ENCODE measurements at places on chromosomes 16 and 17. TPM values are rescaled to one million over a fixed set of nuclear protein-coding genes. Genes with fewer than 3 reads are reported as not detected.

Gene HAS3
- 0.28 TPM for total RNA-seq

Gene ASPHD1
- 0.50 TPM for total RNA-seq

Gene SLC16A11
- 3.3 TPM for total RNA-seq

Gene SYT17
- total RNA-seq = 0.97 TPM

Gene TRIM37
- total RNA-seq = 18.0 TPM

Gene JPT1
- 11.7 TPM for total RNA-seq

Gene ZP2
- total RNA-seq = not detected

GRCh38 chr16:180681-181564, 664 bp downstream of the HBQ1 start:
- peak; percentile 89 for DNase-seq

DNA sequence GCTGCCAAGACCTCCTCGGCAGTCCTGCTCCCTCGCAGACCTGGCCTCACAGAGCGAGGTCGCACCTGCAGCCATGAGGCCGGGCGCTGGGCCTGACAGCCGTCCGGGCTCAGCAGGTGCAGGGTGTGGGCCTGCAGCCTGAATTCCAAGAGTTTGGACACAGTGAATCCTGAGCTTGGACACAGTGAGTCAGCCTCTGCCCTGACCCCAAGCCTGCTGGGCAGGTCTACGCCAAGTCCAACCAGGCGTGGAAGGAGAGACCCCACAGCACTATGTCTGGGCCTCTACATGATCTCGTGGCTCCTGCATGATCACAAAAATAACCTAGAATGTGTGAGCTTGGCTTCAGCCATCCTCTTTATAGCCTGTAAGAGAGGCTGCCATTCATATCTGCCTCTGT, 121.0 kb downstream of the C16orf95 start:
- DNase-seq = no peak

GRCh38 chr16:70703041-70703834, 17.4 kb upstream of the MTSS2 start:
- DNase-seq = peak; percentile 89

DNA sequence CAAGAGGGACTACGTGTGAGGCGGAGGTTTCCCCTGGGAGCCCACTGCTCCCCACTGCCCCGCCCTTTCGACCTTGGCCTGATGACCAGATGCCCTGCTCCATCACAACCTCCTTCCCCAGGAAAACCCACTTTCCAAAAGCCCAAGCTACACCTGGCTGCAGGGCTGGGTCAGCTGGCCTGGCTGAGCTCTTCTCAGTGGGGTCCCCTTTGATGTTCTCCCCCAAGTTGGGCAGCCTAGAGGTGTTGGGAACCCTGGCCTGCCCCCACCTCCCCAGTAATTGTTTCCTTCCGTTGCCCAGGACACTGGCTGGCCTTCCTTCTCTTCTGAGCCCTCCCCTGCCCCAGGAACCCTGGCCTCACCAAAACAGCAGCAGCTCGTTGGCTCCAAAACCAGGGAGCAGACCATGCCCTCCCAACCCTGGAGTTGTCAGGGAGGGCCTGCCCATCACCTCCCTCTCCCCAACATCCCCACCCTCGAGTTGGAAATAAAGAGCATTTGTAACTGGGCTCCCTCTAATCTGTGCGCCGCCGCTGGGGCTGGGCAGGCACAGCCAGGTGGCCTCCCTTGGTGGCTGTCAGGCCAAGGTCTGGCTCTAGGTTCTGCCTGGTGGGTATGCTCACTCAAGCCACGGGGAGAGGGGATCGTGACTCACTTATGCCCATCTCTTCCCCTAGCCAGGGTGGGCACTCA, 1.4 kb downstream of the CLDN9 start:
- DNase-seq = no peak

DNA sequence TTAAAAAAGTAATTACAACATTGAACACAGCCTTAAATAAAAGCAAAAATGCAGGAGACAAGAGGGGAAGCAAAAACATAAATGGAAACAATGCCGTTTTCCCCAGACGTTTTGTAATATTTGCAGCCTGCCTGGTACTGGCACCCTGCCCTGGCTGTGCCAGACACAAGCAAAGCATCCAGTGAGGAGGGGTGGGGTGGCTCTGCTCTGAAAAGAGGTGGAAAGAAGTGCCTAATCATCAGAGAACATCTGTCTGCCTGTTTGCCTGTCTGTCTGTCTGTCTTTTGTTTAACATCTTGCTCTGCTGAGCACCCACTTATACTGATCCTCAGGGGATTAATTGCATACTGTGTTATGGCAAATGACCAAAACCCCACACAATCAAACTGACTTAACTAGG, 62.7 kb downstream of the C16orf82 start:
- DNase-seq = no peak

- no peak for DNase-seq
Measured at GRCh38 chr17:80036715-80037477, 454 bp downstream of the CCDC40 start.

DNA sequence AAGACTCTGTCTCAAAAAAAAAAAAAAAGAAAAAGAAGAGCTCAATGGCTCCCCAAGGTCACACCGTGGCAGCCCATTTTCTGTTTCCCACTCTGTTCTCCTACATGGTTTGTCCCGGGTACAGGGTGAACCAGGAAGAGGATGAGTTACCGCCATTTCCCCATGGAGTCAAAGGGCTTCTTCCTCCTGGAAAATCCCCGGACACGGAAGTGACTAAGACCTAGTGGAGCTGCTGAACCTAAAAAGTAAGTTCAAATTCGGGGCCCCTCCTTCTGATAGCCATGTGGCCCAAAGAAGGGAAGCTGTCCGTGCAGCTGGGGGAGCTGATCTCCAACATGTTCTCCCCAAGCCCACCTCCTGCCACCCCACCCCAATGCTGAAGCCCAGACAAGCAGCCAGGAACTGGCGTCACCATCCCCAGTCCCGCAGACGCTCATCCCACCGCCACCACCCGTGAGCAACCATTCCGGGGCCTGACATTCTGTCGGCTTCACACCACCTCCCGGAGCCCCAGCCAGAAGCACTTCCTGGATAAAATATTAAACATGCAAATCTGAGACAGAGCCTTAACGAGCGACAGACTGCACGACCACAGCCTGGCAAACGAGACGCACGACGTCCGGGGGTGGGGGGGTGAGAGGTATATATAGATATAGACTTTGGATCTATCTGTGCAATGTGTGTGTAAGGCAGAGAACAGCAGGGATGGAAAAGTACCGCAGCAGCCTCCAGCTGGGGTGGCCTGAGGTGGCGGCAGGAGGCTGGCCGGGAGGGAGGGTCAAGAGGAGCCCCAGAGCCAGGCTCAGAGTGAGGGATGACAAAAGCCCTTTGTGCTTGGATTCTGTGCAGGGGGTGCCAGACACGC, 17.6 kb downstream of the EPOP start:
- DNase-seq = no peak

GRCh38 chr17:7512824-7513540, 28.8 kb downstream of the POLR2A start:
- DNase-seq = no peak

DNA sequence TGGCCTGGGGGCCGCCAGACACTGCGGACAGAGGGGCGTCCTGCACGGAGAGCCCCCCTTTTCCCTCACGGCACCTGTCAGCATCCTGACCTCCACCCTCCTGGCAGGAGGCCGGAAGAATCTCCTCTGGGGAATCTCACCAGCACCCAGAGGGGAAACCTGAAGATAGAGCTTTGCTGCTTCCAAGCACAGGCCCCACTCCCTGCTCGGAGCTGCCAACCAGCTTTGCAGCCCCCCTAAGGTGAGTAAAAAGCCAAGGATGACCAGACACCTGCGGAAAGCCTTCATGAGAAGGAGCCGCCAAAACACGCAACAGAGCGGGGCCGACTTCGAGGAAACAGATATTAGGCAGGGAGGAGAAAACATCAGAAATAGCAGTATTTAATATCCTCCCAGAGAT, 3.4 kb upstream of the RBFOX3 start:
- no peak for DNase-seq

GRCh38 chr17:82674656-82675475, 23.6 kb downstream of the RAB40B start:
- peak; percentile 23 for DNase-seq

DNA sequence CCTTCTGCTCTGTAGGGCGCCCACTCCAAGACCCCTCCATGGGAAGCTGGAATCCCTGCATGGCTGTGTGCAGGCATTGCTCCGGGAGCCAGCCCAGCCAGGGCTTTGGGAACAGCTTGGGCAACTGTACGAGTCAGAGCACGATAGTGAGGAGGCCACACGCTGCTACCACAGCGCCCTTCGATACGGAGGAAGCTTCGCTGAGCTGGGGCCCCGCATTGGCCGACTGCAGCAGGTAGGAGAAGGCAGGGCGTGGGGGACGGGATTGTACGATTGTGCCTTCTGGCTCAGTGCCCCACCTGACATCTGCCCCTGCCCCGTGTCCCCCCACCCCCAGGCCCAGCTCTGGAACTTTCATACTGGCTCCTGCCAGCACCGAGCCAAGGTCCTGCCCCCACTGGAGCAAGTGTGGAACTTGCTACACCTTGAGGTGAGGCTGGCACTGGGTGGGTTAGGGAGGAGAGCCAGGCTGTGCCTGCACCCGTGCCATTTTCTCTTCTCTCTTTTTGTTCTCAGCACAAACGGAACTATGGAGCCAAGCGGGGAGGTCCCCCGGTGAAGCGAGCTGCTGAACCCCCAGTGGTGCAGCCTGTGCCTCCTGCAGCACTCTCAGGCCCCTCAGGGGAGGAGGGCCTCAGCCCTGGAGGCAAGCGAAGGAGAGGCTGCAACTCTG, 8.7 kb upstream of the TMEM88 start:
- peak; percentile 28 for DNase-seq

- no peak for DNase-seq
Measured at GRCh38 chr17:2218426-2218825, 85.2 kb downstream of the SMG6 start.

DNA sequence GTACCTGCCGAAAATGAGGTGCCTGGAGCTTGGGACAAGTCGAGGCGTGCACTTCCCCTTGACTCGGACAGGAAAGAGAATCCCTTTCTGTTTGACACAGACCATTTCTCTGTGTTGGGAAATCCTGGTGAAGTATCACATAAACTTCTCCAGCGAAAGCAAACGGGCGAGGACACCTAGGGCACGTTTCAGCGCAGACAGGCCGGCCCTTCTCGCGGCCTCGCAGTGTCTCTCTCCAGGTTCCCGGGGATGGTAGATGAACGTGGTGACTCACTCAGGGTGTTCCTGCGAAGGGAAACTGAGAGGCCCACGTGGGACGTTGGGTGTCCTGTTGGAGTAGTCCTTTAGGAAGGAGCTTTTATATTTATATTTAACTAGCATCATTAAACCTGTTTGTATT, 36.3 kb upstream of the ZNF750 start:
- DNase-seq = peak; percentile 34

GRCh38 chr17:82967268-82968032, 112.0 kb upstream of the METRNL start:
- no peak for DNase-seq

- no peak for DNase-seq
Measured at GRCh38 chr17:17416400-17417360, 60.1 kb upstream of the MED9 start.
